ENCODE measurements at places on chromosomes 7 and 10.

DNA sequence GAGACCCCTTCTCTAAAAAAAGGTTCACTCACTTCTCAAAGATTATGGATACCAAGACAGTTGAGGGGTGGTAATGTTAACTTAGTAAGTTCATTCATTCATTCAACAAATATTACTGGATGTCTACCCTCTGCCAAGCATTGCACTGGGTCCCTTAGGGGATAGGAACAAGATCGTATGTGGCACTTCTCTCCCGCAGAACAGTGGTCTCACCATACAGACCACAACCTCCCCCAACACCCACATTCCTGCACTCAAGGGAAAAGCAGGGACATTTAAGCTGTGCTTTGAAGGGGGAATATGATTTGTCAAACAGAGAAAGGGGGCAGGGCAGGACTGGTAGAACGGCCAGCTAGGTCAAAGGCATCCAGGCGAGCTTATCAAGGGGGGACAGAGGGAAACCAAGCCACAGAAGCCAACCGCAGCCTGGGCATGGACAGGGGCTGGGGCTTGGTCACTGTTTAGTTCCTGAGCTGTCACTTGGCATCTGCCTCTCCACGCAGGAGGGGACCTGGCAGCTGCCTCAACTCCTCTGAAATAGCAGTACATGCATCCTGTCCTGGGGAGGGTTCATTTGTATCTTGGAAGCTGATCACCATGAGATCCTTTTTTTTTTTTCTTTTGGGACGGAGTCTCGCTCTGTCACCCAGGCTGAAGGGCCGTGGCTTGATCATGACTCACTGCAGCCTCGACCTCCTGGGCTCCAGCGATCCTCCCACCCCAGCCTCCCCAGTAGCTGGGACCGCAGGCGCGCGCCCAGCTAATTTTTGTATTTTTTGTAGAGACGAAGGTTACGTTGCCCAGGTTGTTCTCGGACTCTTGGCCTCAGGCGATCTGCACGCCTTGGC is 949 bp upstream of the CLIP2 start:
- no peak for DNase-seq

DNA sequence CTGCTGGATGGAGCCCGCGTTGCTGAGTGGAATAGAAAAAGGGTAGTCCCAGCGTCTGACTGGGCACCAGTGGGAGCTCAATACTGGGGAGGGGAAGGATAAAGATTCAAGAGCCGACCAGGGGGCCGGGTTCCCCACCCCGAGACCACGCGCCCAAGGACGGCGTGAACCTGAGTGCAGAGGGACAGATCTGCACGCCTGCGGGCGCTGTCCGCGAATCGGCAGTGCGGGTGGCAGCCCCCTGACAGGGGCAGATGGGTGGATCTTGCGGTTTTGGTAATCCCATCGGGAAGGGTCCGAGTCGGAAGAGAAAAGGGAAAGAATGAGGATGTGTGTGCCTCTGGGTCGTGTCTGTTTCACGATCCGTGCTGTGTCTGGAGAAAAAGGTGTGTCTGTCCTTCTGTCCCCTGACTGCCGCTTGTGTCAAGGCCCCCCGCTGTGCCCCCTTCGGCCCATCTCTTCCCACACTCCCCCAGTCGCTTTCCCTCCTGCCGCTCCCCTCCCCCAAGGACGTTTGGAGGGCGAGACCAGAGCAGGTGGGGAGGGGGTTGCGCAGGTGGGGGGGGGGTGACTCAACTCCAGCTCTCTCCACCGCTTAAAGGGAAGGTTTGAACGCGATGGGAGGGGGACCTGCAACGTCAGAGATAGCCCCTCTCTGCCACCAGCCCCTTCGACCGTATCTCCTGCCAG is 734 bp upstream of the VGF start:
- DNase-seq: no peak

GRCh38 chr10:125521721-125522680 is 161.0 kb downstream of the TEX36 start:
- DNase-seq: no peak

- no peak for DNase-seq
Observed at GRCh38 chr7:43618073-43618472, 35.2 kb downstream of the STK17A start.

DNA sequence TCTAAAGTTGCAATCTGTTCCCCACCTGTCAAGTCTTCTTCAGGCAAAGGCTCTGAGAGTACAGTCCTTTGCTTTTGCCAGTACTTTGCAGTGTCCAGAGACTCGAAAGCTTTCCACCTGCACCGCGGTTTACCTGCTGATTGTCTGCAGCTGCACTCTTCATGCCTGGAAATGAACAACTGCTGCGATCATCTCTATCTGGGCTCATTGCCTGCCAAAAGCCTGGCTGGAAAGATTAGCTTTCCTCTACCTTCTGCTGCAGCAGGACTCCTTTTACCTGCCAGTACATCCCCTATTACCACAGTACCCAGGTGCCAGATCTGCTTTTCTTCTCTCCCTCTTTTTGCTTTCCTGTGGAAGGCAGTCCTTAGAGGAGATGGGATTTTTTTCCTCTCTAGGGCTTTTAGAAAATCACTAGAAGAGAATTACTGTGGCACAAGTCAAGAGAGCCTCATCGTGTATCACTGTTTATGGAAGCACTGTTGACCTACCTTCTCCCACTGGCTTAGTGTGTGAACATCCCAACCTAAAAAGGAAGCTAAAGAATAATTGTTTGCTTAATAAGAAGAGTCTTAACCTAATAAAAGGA is 2.2 kb downstream of the STRIP2 start:
- DNase-seq: no peak

GRCh38 chr10:34526186-34526585 is 288.9 kb downstream of the PARD3 start:
- no peak for DNase-seq

GRCh38 chr10:132536877-132537683 is 507 bp upstream of the INPP5A start:
- peak; percentile 100 for DNase-seq

GRCh38 chr7:148172920-148173319 is 417.6 kb upstream of the C7orf33 start:
- no peak for DNase-seq
